GF-D8 (cell line): ENCODE measurements at places on chromosomes 3 and 15.

DNA sequence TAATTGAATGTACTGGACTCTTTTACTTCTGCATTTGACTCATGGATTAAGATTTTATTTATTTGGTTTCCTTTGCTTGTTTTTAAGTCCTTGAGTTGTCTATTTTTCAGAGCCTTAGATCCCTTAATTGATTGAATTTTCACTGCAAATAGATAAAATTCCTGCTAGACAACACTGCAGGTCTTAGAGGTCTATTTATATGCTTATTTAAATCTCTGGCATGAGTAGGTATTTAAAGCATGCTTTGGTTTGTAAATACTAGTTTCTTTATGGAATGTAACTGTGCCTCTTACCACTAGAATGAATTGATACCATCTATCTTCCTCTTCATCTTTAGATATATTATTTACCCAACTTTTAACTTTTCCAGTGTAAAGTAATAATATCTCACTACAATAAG is 20.0 kb downstream of the PLSCR5 start:
- no peak for DNase-seq

- no peak for DNase-seq
These were observed 1105.4 kb downstream of the TUSC7 start for GRCh38 chr3:117814975-117815374.

DNA sequence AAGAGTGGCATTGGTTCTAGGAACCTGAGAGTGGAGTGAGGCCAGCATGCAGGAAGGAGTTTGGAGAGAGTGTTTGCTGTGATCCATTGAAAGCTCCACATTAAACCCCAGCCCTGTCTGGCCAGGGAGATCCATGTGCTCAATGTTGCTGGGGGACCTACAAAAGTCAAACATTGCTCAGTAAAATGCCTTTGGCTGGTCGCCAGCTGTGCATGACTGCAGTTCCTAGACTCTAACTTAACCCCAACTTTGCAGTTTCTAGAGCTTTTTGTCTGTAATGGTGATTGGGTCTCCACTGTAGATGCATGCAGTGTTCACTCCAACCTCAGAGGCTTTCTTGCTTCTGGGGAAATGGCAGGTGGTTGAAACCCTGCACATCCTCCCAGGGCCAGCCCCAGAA is 99.7 kb upstream of the ABHD17C start:
- DNase-seq = no peak

- DNase-seq = no peak
These were observed 36.4 kb upstream of the GYG1 start for GRCh38 chr3:148954981-148955380.

DNA sequence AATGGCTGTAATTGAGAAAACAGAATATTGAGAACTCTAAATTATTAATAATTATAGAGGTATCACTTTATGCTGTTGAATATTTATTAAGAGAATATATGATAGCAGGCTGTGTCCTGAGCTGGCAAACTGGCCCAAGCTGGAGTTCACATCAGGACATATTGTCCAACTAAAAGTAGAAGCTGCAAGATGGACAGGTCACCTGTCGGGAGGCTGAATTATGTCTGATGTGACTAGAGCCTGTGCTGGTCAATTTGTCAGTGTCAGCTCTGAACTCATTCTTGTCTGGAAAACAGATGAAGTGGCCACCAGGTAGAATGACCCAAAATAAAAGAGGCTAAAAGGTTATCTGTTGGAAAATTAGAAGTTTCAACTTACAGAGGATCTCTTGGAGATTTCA is 392.2 kb downstream of the LRTM1 start:
- no peak for DNase-seq

- DNase-seq = no peak
These were observed 27.4 kb upstream of the ATP10A start for GRCh38 chr15:25890529-25890928.

DNA sequence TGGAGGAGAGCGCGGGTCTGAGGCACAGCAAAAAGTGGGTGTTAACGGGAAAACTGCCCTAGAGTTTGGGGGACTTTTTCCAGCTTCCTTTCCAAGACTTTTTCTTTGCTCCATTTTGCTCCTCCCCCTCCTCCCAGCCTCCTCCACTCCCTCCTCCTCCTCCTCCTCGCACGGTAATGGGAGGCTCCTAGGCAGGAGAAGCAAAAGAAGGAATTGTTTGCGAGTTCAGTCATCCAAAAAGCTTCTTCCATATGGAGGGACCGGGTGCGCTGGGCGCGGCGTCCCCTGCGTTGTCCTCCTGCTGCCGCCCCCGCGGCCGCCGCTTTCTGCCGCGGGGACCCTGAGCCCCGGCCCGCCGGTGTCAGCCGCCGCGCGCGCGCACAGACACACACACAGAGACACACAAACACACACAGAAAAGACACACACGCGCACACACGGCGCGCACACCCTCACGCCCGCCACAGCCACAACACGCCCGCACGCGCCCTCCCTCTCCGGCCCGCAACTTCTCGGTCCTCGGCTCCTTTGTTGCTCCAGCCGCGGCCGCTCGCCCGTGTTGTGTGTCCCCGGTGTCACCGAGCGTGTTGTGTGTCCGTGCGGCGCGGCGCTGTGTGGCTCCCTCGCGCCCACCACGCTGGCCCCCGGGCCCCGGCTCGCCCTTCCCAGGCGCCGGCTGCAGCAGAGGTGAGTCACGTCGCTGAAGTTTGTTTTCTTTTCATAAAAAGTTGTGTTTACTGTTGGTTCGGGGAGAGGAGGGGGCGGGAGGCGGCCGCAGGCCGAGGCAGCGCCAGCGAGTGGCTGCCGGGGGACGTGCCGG is at the start of gene BOC:
Gene BOC (plus strand): TSS at position 228 of the 820 bp plus-strand sequence. CDS start 38,246 bp downstream, outside the sequence.
- DNase-seq = no peak

DNA sequence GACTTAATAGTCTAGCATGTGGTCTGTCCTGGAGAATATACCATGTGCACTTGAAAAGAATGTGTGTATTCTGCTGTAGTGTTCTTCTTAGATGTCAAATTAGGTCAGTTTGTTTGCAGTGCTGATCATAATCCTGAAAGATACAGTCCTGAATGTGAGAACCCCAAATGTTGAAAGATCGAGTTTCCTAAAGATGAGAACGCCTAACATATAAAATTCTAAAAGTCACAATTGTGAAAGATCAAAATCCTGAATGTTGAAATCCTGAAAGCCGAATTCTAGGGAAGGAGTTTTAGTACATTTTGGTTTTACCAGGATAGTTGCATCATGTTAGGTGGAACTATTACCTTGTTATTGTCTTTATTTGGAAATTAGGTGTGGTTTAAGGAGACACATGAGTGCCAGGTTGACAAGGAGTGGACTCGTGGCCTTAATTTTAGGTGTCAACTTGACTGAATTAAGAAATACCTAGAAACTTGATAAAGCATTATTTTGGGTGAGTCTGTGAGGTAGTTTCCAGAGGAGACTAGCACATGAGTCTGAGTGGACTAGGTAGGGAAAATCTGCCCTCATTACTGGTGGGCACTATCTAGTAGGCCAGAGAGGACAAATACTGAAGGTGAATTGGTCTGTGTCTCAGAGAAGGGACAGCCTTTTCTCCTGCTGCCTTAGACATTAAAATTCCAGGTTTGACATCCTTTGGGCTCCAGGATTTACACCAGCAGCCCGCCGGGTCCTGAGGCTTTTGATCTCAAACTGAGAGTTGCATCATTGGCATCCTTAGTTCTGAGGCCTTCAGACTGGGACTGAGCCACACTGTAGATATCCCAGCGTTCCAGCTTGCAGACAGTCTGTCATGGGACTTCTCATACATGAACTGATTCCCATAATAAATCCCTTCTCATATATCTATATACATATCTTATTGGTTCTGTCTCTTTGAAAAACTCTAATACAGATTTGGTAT is 77.1 kb downstream of the LRRC28 start:
- no peak for DNase-seq

- DNase-seq = no peak
These were observed 7.6 kb downstream of the NR1D2 start for GRCh38 chr3:23952646-23953045.

DNA sequence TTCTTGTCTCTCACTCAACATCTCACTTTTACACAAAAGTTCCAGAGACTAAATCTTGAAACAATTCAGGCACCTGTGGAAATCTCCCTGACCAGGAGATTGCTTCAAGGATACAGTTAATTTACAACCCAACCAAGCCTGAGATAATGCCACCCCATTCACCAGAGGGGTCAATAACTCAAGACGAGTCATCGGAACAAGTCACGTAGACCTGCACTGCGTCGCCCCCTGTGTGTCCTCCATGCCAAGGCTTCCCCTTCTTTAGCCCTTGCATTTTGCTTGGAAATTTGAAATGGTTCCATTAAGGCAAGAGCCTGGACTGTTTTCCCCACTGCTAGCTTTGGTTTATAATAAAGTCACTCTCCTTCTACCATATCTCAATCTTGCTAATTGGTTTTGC is 129.0 kb upstream of the NEO1 start:
- DNase-seq = no peak

- DNase-seq = no peak
These were observed 5.0 kb downstream of the NAA50 start for GRCh38 chr3:113741086-113741485.

- no peak for DNase-seq
These were observed 258.2 kb downstream of the SLCO3A1 start for GRCh38 chr15:92111751-92112150.

GRCh38 chr15:66854012-66854965 is 152.3 kb downstream of the SMAD6 start:
- no peak for DNase-seq

DNA sequence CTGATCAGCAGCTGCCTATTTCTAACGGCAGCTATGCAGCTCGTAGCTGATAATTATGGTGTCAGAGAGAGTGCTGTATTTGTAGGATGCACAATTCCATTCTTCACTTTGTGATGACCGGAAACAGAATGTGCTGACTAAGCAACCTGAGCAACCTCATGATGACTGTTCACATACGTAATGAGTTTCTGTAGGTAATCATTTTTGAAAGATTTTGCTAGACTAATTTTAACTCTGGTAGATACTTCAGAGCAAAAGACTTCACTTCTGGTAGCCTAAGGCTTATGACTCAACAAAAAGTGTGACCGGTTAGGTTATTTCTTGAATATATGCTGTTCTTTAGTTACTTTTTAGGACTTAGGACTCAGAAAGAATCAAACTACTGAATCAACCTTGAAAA is 567.7 kb downstream of the NAALADL2 start:
- DNase-seq = no peak

DNA sequence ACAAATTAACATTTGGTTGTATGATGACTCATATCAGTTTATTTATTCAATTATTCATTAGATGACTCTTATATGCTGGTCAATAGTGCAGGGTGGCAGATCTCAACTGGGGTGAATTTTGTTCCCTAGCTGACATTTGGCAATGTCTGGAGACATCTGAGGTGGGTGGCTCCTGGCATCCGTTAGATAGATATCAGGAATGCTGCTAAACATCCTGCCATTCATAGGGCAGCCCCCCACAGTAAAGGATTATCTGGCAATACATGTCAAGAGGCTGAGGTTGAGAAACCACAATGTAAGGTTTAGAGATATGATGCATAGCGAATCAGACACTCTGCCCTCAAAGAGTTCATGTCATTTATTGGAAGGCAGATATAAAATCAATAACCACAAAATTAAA is 719.9 kb downstream of the CADM2 start:
- no peak for DNase-seq

DNA sequence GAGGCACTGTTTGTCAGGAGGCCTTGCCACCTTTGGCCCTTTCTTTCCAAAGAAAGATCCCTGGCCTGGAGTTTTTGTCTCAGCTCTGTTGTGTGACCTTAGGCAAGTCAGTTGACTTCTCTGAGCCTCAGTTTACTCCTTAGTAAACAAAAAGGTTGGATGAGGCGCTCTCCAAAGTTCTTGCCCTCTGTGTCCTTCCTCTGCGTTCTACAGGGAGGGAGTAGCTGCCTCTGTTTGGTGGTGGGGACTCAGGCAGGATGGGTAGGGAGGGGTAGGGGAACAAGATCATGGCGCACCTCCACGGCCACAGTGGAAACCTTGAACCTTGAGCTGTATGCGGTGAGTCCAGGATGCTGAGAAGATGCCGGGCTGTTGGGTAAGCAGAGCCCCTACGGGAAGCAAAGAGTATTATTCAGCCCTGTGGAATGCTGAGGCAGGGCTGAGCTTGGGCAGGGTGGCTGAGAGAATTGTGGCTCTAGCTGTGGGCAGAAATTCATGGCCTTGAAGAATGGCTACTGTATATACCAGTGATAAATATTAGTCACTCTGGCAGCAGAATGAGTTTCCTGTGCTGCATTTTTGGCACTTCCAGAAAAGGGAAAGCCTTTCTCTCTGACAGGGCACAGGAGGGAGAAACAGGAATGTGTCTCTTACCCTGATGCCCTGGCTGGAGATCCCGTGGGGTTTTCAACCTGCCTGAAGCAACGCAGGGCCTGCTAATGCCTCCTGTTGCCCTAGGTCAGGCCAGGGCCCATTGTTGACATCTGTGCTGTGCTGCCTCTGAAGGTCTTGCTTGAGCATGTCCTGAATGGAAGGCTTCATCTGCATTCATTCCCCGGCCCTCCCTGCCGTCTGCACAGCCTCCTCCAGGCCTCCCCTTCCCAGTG is 39.9 kb downstream of the SMAD3 start:
- DNase-seq = no peak

DNA sequence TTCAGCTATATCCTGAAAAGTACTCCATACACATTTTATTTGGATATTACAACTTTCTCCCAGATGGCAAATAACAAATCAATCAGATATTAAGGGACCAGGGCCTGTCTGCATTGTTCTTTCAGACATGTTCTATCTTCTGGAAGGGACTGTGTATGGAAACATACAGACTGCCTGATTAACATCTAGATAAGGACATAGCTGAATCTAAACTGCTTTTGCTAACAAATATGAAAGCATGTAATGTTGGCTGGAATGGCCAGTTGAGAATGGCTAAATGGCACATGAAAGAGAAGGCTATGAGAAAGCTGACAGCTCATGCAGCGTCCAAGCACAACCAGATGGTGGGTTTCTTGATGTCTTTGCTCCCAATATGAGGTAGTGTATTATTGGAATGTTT is 149.4 kb downstream of the CFAP20DC start:
- no peak for DNase-seq

DNA sequence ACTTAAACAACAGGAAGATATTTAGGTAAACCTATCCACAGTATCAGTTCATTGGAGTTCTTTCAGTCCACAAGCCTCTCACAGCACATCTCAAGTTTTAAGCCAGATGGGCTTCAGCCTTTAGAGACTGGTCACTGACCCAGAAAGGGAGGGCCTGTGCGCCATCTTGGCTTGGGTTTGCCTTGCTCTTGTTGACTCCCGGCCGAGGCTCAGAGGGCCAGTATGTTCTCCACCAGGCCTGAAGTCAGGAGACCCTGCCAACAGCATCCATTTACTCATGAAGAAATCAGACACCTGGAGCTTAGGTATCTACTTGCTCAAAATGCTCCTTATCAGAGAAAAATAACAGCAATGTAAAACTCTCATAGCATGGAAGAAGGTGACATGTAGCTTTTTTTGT is 6.2 kb downstream of the RGMA start:
- no peak for DNase-seq
